Glomerular endothelial cell (primary cell): ENCODE measurements at places on chromosomes 2 and 18.
A peak's percentile ranks its signal among the peaks of the same experiment; 100 is the strongest.

- DNase-seq: peak; percentile 34
These were observed 36.4 kb downstream of the COL5A2 start for GRCh38 chr2:189142893-189143759.

- DNase-seq: no peak
These were observed 355.9 kb downstream of the TXNL1 start for GRCh38 chr18:56282234-56283104.

DNA sequence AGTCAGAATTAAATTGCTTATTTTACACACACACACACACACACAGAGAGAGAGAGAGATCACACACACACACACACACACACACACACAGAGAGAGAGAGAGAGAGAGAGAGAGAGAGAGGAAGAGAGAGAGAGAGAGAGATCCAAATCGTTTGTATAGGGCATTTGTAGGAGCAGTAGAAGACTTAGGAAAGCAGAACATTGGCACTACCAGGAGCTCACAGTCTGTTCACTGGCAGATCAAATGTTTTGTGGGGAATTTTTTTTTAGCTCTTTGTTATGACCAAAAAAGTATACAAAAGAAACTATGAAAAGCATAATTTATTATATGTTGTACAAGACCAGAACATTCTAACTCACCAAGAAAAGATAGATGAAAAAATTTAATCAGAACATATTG lies 81.8 kb downstream of the MBD5 start:
- DNase-seq: no peak

GRCh38 chr2:168515502-168515901 lies 59.4 kb downstream of the CERS6 start:
- DNase-seq: no peak

GRCh38 chr2:209208211-209208610 lies 215.6 kb upstream of the MAP2 start:
- no peak for DNase-seq

- DNase-seq: no peak
These were observed 979.2 kb downstream of the CNTNAP5 start for GRCh38 chr2:125004106-125004800.

DNA sequence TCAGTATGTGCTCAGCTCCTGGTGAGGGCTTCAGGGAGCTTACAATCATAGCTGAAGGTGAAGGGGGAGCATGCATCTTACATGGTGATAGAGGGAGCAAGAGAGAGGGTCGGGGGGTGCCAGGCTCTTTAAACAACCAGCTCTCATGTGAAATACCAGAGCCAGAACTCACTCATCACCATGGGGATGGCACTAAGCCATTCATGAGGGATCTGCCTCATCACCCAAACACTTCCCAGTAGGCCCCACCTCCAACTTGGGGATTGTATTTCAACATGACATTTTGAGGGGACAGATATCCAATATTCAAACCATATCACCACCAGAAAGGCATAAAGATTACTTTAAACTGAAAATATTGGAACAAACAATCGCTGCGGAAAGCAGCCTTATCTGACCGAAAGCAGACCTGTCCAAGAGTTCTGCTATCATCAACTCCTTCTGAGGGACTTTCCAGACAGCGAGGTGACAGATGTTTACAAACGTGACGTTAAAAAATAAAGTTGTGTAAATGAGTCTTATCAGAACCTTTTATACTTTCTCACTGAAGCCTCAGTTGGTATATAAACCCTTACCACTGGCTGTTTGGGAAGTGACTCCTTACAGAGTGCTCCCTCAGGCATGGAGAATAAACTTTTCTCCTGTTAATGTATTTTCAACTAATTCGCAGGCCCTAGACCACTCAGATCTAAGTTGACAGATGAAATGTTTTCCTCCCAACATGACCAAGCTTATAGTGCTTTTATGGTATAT lies 35.5 kb upstream of the PTH2R start:
- no peak for DNase-seq

GRCh38 chr18:65954372-65954771 lies 203.6 kb downstream of the CDH7 start:
- DNase-seq: no peak

GRCh38 chr2:33339269-33339668 lies 137.2 kb upstream of the RASGRP3 start:
- DNase-seq: no peak

DNA sequence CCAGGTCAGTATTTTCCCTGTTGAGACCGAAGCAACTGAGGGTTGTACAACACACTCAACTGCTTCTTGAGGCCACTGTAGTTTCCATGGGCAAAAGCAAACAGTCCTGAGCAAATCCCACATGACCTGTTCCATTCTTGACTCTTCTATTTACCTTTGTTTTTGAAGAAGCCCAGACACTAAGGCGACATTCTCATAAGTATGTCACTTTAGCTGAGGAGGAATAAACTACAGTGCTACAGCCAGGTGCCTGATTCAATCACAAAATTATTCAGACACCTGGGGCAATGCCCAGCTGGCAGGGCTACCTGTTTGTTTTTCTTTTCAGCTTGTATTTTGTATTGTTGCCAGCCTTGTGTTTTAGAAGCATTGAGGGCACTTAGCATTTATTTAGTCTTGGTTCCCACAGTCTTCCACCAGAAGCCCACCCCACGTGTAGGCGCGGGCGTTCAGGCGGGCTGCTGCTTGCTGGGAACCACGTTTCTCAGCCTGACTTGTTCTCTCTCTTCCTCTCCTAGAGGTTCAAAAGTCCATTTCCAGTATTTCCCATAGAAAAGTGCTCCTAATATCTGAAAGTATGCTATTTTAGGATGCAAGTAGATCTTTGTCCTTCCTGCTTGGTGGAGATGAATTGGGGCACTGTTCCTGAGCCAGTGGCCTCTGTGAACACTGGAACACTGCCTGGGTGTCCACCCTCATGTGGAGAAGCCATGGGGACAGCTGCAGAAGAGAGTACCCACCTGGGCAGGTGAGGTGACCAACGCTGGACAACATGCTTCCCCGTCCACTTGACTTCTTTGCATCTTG lies 99.0 kb upstream of the COPS8 start:
- no peak for DNase-seq

DNA sequence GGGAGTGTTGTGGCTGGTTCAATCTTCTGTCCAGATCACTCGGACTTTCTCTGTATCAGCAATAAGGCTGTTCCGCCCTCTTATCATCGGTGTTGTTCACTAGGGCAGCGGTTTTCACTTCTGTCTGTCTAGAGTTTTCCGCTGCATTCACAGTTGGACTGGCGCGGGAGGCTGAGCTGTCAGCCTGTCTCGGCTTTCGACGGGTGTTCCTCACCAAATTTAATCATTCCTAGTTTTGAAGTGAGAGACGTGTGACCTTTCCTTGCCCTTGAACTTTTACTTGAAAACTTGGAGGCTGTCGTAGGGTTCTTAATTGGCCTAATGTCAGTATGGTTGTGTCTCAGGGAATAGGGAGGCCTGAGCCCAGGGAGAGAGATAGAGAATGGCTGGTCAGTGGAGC lies 108.3 kb downstream of the NFATC1 start:
- no peak for DNase-seq

- no peak for DNase-seq
These were observed 2.0 kb downstream of the IHH start for GRCh38 chr2:219058541-219059374.

DNA sequence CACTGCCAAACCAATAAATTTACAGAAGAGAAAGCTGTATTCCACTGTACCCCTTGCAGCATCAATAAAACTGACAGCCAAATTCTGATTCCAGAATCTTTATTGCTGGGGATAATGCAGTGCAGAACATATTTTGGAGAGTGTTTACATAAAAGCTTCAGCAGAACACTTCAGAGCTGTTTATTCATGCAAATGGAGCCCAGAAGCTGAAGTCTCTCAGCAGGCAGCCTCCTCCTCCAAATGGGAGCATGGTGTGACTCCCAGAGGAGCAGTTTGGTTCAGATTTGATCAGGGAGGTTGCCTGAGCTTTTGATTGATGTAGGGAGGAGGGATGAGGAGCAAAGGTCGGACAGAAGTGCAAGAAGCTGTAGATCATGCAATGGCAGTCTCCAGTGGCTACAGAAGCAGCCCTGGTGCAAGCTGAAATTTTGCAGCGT lies 22.4 kb downstream of the LHCGR start:
- DNase-seq: no peak

DNA sequence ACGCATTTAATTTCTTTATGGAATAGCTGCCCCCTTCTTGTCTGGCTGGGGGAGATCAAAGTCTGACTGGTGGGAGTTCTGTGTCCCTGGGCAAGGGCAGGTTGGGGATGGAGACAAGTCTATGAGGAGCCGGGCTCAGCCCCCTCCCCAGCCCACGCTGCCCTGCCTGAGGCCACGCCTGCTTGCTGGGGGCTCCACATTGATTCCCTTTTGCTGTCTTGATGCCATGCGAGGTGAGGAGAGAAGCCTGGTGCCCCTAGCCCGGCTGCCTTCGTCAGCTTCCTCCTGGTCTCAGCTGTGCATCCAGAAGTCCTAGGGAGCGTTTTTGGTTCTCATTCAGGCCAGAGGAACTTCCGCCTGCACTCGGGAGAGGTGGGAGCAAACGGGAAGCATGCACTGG lies 247.9 kb downstream of the NDUFA10 start:
- no peak for DNase-seq
